Activated naive CD4-positive, alpha-beta T cell treated with Interleukin-2 at 50 U/mL for 16 hours (primary cell): ENCODE measurements at places on chromosomes 2 and 18.

GRCh38 chr18:68797871-68798270 is at the start of gene CCDC102B:
TSS of gene CCDC102B (plus strand) at chr18:68798080. CDS start at chr18:68836764, 38,684 bp downstream.
- no peak for DNase-seq

- DNase-seq: no peak
Measured at GRCh38 chr2:43210467-43211303, 15.7 kb downstream of the ZFP36L2 start.

- no peak for DNase-seq
Measured at GRCh38 chr2:94872088-94872618, 923 bp downstream of the TEKT4 start.

DNA sequence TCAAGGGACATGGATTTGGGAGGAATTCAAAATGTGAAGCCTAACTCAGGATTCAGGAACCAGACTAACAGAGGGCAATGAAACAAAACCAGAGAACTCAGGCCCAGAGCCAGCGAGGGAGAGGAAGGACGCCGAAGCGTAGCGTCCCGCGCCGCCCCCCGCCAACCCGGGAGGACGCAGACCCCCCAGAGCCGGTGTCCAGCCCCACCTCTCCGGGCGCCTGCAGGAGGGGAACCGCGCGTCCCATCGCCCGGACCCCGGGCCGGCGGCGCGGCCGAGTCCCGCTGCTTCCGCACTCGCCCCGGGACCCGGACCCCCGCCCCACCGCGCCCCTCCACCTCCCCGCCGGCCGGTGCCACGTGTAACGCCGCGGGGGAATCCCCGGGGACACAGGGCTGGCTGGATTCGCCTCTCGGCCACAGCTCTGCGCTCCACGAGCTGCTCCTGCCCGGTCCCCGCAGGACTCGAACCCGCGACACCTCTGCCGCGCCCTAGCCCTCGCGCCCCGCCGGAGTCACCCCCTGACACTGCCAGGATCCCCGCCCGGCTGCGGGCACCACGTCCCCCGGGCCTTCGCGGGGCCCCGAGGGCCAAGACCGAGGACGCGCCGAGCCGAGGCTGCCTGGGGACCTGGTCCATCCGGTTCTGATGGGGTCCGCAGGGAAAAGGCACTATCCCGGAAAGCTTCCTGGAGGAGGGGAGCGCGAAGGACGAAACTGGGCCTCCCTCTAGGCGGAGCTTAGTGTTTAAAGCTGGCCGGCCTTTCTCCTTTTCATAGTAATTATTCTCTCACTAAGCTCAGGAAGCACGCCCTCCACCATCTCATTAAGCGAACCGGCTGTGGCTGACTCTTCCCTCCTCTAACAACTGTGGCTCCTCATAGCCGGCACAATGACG is 40.4 kb upstream of the FAM124B start:
- DNase-seq: no peak

GRCh38 chr18:49135877-49136276 is 185.1 kb upstream of the SMAD7 start:
- DNase-seq: no peak

GRCh38 chr2:186572705-186573104 is 17.2 kb upstream of the ITGAV start:
- no peak for DNase-seq

DNA sequence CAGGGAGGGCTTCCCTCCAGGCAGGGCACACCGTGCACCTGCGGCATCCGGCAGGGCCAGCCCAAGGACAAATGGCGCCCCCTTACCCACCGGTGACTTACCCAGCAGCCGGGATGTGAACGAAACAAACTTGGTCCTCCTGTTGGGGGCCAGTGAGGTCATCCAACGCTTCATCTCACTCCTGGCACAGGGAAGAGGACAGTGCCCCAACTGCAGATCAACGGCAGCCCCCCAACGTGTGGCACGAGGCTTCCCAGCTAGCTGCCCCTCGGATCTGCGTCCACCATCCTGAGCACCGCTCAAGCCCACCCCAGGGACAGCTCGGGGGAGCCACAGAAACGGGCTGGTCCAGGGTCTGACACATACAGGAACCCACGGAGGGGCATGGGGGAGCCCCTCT is 12.0 kb downstream of the SNORC start:
- DNase-seq: no peak
